ENCODE measurements at places on chromosomes 12 and 14. TPM values are rescaled to one million over a fixed set of nuclear protein-coding genes. Genes with fewer than 3 reads are reported as not detected.

GRCh38 chr14:55265197-55265596 lies 6.0 kb upstream of the FBXO34 start:
- H3K27ac ChIP-seq = no peak overlapping the region
- peaks cover 12% of the 10 kb centered on the region for H3K4me1 ChIP-seq
- H3K36me3 ChIP-seq = no peaks in the 10 kb centered on the region
- H3K27me3 ChIP-seq = no peaks in the 10 kb centered on the region
- DNase-seq = no peak
- no peak overlapping the region for H3K4me3 ChIP-seq

GRCh38 chr14:29810682-29811081 lies 117.0 kb downstream of the PRKD1 start:
- H3K4me1 ChIP-seq = peaks cover 6% of the 10 kb centered on the region
- DNase-seq = no peak
- no peak overlapping the region for H3K4me3 ChIP-seq
- H3K36me3 ChIP-seq = no peaks in the 10 kb centered on the region

DNA sequence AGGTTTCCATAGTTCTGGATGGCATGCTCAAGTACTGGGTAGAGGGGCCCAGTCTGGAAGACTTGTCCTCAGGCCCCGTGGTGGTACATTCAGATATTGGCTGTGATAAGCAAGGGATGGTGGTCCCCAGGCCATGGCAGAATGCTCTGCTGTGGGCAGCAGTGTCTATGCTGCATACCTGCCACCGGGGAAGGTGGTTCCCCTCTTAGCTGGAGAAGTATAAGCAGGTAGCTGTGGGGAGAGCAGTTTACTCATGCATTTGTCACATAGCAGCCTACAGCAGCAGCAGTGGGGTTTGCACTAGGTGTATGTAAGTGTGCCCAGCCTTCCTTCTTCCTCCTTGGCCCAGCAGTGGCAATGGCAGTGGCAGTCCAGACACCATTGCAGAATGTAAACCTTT lies 69.3 kb upstream of the ADAMTS20 start:
- DNase-seq = no peak
- no peak overlapping the region for H3K27ac ChIP-seq
- H3K27me3 ChIP-seq = no peaks in the 10 kb centered on the region
- no peak overlapping the region for H3K4me3 ChIP-seq
- no peaks in the 10 kb centered on the region for H3K4me1 ChIP-seq

DNA sequence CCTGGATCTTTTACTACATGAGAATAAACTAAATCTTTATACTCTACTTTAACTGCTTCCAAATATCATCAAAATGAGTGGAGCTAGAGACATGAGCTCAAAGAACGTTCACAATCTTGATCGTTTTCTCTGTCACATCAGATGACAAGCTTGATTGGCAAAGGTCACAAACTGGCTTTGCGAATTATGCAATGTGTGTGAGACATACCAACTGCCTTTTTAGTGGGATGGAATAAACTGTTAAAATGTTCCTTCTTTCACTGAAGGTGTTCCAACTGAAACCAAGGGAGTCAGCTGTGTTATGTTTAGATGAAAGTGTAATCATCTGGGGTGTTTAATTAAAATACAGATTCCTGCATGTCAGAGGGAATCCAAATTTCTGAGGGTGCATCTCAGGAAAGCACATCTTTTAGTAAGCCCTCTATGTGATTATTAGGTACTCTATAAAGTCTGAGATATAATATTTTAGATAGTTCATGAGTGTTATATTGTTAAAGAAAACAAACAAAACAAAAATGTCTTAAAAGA lies 21.9 kb downstream of the KITLG start:
- no peaks in the 10 kb centered on the region for H3K36me3 ChIP-seq
- H3K4me3 ChIP-seq = no peak overlapping the region
- H3K27me3 ChIP-seq = no peaks in the 10 kb centered on the region
- peak overlapping the region; percentile 31 for H3K27ac ChIP-seq
- H3K4me1 ChIP-seq = peaks cover 97% of the 10 kb centered on the region
- DNase-seq = no peak

DNA sequence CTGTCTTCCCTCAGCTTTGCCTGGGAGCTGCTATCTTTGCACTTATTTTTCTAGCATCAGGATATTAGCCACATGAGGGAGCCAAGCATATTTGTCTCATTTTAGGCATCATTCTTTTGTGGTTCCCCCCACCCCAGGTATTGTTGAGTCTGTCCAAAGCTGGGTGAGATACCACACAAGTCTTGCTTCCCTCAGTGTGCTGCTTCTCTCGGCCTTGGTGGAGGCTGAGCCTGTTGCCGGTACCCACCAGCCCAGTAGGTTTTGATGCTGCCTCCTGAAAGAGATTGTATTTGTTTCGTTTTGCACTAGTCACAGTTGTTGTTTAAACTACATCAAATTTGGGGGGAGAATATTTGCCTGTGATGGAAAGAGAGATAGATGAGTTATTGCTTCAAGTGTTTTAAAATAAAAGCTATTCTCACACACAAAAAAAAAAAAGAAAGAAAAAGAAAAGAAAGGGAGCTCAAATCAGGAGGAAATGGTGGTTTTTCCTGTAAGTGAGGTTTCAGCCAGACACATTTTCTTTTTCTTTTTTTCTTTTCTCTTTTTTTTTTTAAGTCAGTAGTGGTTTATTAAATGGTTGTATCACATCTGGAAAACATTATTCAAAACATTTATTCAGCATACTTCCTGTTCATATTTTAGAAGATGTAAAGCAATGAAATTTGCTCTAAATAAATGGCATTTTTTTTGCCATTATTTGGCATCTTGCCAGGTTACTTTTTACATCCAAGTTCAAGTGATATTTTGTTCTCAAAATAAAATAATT lies 58.5 kb downstream of the SLC4A8 start:
- H3K4me3 ChIP-seq = no peak overlapping the region
- H3K27ac ChIP-seq = no peak overlapping the region
- no peaks in the 10 kb centered on the region for H3K27me3 ChIP-seq

DNA sequence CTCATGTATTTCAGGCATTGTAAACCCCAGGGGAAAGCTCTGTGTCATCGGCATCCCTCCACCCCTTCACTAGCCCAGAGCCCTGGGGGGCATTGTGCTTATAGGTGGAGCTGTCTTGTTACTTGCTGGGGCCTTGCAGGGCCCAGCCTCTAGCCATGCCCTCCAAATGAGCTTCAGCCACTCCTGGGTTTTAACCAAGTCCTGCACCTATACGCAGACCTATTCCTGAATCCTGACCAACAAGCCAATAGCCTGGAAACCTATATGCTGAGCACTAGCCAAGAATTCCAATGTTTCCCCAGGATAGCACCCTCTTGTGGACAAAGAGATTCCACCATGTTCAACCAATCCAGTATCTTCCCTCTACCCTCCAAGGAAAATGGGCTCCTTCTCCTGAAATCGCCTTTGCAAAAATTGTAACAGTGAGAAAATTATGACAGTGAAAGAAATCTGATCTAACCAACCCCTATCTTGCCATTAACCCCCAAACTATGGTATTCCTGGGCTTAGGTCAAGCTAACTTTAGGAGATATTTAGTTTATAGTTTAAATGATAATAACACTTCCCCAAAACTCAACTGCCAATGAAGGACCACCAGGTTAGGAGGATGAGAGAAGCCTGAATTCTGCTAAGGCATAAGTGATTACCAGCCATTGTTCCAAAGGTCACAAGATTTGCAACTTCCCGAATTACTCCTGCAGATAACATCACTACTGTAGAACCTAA lies 55.5 kb downstream of the TTC7B start:
- no peaks in the 10 kb centered on the region for H3K36me3 ChIP-seq
- DNase-seq = peak; percentile 66
- no peaks in the 10 kb centered on the region for H3K27me3 ChIP-seq
- peaks cover 23% of the 10 kb centered on the region for H3K4me1 ChIP-seq
- H3K27ac ChIP-seq = peak overlapping the region; percentile 94

DNA sequence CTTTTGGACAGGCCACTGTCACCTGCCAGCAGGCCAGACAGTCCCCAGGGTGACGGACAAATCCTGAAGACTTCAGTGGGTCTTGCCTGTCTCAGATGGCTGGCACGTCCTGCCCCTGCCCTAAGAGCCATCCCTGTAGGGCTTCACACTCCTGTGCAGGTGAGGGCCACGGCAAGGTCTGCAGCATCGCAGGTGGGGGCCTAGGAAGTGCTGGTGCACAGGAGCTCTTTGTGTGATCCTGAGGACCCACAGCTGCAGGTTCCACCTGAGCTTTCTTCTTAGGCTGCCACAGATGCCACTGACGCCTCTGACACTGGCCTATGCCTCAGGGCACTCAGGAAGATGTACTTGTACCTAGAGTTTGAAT lies 108.5 kb upstream of the FKBP4 start:
- peaks cover 24% of the 10 kb centered on the region for H3K36me3 ChIP-seq
- no peak overlapping the region for H3K4me3 ChIP-seq
- H3K27ac ChIP-seq = no peak overlapping the region
- H3K27me3 ChIP-seq = no peaks in the 10 kb centered on the region
- no peak for DNase-seq
- peaks cover 6% of the 10 kb centered on the region for H3K4me1 ChIP-seq

GRCh38 chr14:38291681-38292467 lies 36.0 kb upstream of the CLEC14A start:
- H3K4me1 ChIP-seq = no peaks in the 10 kb centered on the region
- H3K36me3 ChIP-seq = no peaks in the 10 kb centered on the region
- no peak for DNase-seq

GRCh38 chr14:68816943-68817430 lies 24.1 kb upstream of the ZFP36L1 start:
- no peak for DNase-seq
- no peaks in the 10 kb centered on the region for H3K27me3 ChIP-seq
- no peaks in the 10 kb centered on the region for H3K36me3 ChIP-seq

DNA sequence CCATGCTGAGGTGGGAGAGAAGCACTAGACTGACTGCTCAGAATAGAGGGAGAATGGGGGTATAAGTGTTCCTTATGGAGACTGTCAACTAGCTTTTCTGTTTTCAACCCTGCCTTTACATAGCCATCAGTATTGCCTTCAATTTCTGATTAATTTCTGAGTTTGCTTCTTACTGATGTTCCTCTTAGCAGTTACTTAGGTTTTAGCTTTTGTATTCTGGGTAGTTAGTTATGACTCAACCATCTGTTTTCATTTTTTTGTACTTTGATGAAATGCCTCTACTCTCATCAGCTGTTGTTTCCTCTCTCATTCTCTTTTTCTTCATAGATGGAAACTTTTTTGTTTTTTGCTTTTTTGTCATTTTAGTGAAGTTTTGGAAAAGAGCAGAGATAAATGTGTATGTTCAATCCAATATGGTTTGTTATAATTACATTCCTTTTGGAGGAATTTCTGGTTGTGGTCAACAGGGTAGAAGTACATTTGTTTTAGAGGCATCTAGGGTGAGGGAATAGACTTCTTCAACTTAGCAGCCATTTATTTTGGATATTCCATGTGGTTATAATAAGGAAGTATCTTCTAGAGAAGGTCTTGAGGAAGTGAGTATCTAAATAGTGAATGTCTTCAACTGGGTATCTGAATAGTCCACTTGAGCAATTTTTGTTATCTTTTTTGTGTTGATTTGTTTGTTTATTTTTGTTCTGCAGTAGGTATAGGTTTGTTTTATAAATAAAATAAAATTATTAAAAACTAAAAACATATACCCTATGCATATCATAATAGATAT lies 29.6 kb downstream of the PMCH start:
- H3K4me3 ChIP-seq = no peak overlapping the region
- H3K27me3 ChIP-seq = no peaks in the 10 kb centered on the region
- H3K4me1 ChIP-seq = no peaks in the 10 kb centered on the region
- H3K27ac ChIP-seq = no peak overlapping the region
- no peaks in the 10 kb centered on the region for H3K36me3 ChIP-seq

GRCh38 chr12:103748002-103748401 lies 93.0 kb downstream of the NT5DC3 start:
- no peak overlapping the region for H3K4me3 ChIP-seq
- H3K4me1 ChIP-seq = peaks cover 2% of the 10 kb centered on the region
- H3K27ac ChIP-seq = no peak overlapping the region

DNA sequence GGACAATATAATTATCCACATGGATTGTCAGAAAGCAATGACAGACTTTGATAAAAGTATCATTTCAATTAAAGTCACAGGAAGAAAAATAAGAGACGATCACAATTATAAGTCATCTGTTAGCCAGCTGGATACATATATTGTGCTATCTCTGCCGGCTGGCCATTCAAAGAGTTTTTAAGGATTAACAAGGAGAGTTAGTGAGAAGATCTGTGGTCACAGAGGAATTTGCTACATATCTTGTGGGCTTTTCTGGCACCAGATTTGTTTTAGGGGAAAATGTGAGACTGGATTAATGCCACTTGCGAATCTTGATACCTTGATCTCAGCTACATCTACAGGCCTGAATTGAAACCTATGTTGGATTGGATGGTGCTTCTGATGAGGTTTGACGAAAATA lies 90.9 kb upstream of the MANSC4 start:
- no peaks in the 10 kb centered on the region for H3K36me3 ChIP-seq
- no peaks in the 10 kb centered on the region for H3K27me3 ChIP-seq
- no peak overlapping the region for H3K27ac ChIP-seq
- DNase-seq = no peak
- H3K4me3 ChIP-seq = no peak overlapping the region

DNA sequence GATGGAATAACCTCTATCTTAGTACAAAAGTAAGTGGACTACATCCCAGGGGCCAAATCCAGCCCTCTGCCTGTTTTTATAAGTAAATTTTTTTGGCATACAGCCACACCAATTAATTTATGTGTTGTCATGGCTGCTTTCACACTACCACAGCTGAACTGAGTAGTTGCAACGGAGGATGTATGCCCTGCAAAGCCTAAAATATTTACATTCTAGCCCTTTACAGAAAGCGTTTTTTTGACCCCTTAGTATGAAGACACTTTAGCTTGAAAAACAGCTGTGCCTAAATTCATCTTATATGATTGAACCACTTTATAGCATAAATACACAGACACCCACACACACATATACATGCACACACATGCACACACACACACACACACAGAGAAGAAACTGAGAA lies 501.6 kb downstream of the EGLN3 start:
- no peaks in the 10 kb centered on the region for H3K27me3 ChIP-seq
- H3K36me3 ChIP-seq = no peaks in the 10 kb centered on the region
- no peak overlapping the region for H3K4me3 ChIP-seq

- peaks cover 3% of the 10 kb centered on the region for H3K27me3 ChIP-seq
- DNase-seq = no peak
- H3K27ac ChIP-seq = no peak overlapping the region
- H3K4me1 ChIP-seq = no peaks in the 10 kb centered on the region
- no peaks in the 10 kb centered on the region for H3K36me3 ChIP-seq
Measured at GRCh38 chr14:37641117-37641516, 45.7 kb downstream of the TTC6 start.

Gene BCL7A
- total RNA-seq = 10.1 TPM

Gene DIO2
- 17.8 TPM for total RNA-seq

Gene OTUB2
- 0.63 TPM for total RNA-seq
